ENCODE measurements at places on chromosomes 1 and 21. TPM values are rescaled to one million over a fixed set of nuclear protein-coding genes. Genes with fewer than 3 reads are reported as not detected.

STX12 gene
- 125 TPM for total RNA-seq

OR2G3 gene
- not detected for total RNA-seq

CELA3A gene
- not detected for total RNA-seq

KLF17 gene
- not detected for total RNA-seq

IGSF9 gene
- total RNA-seq: not detected

ZNF648 gene
- not detected for total RNA-seq

PDPN gene
- total RNA-seq: 0.33 TPM

FAM151A gene
- not detected for total RNA-seq

HDAC1 gene
- 101 TPM for total RNA-seq

TRIM67 gene
- total RNA-seq: not detected

SPOCD1 gene
- 53.6 TPM for total RNA-seq

OR6K3 gene
- total RNA-seq: 0.19 TPM

SYT11 gene
- total RNA-seq: 35.9 TPM

BATF3 gene
- 1.2 TPM for total RNA-seq

LRRC40 gene
- 30.1 TPM for total RNA-seq

PDZK1IP1 gene
- total RNA-seq: not detected

PODN gene
- total RNA-seq: 0.19 TPM

FAM3B gene
- not detected for total RNA-seq

UCK2 gene
- 89.5 TPM for total RNA-seq

TLR5 gene
- total RNA-seq: under 0.01 TPM

WDR47 gene
- total RNA-seq: 32.9 TPM

HCN3 gene
- 0.65 TPM for total RNA-seq

FNBP1L gene
- 82.3 TPM for total RNA-seq

AHDC1 gene
- total RNA-seq: 18.9 TPM

HUNK gene
- total RNA-seq: under 0.01 TPM

VCAM1 gene
- 15.0 TPM for total RNA-seq

NBPF4 gene
- not detected for total RNA-seq

TNFRSF1B gene
- 38.6 TPM for total RNA-seq

LCA5L gene
- 1.3 TPM for total RNA-seq

ETV3L gene
- total RNA-seq: not detected

SFN gene
- total RNA-seq: not detected

C1QC gene
- not detected for total RNA-seq

SMCP gene
- total RNA-seq: not detected

ADAMTS4 gene
- total RNA-seq: 14.0 TPM

CFAP107 gene
- total RNA-seq: not detected

KRTAP19-1 gene
- not detected for total RNA-seq

DDAH1 gene
- total RNA-seq: 63.7 TPM
